ENCODE measurements at places on chromosomes 3 and 15.

- no peak for DNase-seq
Observed at GRCh38 chr15:62280625-62281024, 115.5 kb upstream of the C2CD4B start.

- DNase-seq: no peak
Observed at GRCh38 chr3:154142608-154143007, 21.4 kb downstream of the ARHGEF26 start.

DNA sequence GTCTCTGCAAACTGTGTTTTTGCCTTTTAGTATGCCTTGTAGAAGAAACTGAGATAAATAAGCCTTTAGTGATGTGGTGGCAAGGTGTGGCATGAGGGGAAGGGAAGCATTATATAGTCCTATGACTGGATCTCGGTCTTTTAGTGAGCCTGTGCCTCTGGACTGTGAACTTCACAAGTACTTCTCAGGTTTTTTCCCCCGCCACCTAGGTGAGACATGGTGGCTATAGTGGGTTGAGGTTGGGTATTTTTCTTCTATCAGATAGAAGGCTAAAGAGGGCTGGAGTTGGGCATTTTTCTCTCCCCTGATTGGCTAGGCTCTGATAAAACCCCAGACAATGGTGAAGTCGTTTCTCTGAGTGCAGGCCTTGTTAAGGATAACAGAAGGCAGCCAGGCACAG lies 38.7 kb upstream of the ZFAND6 start:
- no peak for DNase-seq

- no peak for DNase-seq
Observed at GRCh38 chr3:146892041-146892440, 286.9 kb upstream of the PLSCR5 start.

DNA sequence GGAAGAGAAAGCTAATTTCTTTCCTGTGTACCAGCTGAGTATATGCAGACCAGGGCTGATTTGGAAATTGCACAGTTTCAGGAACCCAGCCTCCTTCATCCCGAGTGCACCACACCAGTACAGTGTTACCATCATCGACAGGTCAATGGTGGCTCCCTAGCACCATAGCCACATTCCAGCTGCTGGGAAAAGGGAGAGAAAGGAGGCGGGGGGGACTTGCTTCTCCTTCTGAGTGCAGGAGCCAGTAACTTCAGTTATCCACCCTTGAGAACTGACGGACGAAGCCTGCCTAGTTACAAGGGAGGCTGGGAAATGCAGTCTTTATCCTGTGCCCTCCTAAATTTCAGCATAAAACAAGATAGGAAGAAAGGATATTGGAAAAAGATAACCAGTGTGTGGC lies 129.7 kb upstream of the PRICKLE2 start:
- DNase-seq: no peak

DNA sequence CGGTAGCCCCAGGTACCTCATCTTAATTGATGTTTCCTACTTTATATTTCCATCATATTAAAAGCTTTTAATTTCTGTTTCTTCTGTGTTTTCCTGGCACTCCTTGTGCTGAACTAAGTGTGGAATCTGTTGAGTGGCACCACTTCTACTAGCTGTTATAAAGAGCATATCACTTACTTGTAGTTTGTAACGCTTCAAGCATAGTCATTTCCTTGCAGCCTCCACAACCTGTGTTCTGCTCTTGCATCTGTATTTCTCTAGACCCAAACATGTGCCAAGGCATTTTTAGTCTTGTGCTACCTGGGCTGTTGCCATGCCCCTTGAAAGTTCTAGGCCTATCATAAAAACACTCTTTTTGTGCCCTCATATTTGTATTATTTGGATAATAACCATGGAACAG lies 16.0 kb downstream of the ZNF654 start:
- DNase-seq: no peak

GRCh38 chr3:153379516-153379915 lies 217.5 kb downstream of the RAP2B start:
- no peak for DNase-seq

DNA sequence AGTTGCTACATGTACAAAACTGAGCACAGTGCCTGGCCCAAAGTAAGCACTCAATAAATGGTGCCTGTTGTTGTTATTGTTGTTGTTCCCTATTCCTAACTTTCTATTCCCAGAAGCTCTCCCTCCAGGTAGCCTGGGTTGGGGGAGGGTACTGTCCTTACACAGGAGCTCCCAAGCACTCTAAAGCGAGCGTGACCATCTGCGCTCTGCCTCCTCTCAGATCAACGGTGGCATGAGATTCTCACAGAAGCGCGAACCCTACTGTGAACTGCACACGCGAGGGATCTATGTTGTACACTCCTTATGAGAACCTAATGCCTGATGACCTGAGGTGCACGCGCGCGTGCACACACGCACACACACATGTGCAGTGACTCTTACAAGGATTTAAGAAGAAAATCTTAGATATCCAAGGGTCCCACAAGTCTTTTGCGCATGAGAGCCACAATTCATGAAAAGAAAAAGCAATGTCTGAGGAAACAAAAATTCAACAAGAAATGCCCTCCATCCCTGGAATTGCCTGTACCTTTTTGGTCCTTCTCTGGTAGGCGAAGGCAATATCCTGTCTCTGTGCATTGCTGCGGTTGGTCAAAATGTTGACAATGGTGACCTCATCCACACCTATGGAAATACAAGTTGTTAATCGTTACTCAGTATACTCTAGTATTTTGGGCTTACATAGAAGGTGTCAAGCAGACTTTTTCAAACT lies 33.7 kb downstream of the ANXA2 start:
- no peak for DNase-seq

DNA sequence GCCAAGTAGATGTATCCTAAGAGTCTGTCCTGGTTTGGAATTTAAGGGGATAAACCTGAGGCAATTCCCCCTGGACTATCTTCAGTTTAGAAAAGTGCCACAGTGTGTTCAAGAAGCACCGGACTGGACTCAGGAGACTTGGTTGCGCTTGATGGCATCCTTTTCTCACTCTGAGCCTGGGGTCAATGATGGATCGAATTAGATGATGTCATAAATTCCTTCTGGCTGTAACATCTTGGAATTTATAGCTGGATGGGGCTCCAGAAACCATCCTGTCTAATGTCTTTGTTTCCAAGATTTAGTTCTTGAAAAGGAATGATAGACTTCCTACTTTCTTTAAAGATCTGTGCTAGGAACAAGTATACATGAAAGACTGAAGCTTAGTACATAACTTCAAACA lies 280.6 kb downstream of the LPP start:
- no peak for DNase-seq

DNA sequence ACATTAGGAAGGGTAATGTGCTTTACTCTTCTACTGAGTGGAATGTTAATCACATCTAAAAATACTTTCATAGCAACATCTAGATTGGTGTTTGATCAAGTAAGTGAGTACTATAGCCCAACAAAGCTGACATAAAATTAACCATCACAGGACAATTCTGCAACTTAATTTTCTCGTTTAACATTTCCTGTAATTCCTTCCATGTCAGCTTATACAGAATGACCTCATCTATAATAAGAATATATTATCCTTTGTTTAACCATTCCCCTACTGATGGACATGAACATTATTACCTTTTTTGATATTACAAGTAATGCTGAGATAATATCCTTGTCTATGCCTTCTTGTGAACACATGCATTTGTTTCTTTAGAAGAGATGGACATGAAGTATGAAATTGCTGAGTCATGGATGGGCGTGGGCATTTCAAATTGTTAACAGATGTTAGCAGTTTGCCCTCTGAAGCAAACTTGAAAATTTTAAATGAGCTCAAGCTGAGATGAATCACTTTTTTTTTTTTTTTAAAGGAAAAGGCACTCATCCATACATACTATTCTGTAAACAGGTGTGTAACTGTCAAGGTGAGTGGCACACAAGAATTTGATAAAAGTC lies 85.1 kb downstream of the OXNAD1 start:
- DNase-seq: no peak

GRCh38 chr15:31502541-31503229 lies 176.1 kb downstream of the KLF13 start:
- DNase-seq: no peak

DNA sequence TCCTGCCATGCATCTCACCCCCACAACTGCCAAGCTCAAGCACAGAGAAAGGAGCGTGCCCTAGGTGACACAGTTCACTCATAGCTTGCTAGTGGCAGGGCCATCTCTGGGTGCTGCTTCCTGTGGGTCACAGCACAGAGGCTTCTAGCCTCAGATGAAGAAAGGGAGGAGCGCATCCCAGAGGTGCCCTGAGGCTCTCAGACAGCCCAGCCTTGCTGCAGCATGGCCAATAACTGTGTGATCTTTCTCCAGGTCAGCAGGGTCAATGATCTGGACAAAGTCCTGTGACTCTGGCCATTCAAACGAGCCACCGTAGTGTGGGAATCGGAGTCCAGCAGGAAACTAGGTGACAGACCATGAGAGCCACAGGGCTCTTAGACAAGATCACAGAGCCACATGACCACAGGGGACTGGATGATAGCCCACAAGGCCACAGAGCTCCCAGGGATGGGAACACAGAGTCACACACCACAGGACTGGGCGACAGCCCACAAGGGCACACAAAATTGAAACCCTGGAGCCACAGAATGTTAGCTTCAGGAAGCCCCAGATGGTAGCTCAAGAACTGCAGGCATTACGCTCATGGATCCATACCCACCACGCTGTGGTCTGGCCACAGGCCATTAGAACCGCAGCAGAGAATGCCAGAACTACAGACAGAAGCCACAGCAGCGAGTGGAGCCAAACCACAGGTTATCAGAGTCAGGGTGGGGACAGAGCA lies 25.9 kb upstream of the GRIP2 start:
- DNase-seq: no peak

DNA sequence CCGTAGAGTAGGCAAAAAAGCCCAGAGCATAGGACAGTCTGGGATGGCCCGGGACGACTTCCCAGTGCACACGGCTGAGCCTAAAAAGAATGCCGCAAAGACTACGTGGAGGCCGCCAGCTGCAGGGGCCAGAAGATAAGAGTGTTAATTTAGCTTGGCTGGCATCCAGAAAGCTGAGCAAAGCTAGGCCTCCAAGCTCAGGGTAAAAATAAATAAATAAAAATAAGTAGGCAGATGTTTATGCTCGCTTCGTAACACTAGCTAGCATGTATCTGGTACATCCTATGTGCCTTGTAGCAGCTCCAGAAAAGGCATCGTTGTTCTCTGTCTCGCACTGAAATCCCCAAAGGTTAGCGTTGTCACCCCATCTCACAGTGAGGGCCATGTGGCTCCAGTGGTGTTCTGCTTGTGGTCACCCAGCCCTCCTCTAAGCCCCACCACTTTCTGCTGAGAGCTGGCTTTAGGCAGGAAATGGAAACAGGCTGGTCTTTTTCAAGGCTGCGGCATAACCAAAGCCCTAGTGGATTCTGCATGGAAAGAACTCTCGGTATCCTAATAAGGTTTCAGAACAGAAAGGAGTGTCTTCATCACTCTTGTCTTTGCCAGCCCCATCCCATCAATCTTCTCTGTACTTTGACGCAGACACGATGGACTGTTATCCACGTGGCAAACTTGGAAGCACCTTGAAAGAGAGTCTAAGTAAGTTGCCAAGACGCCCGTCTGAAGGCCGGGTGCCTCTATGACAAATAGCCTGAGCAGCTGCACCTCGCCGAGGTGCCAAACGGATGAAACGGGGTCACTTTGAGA lies 58.1 kb upstream of the MEF2A start:
- no peak for DNase-seq

DNA sequence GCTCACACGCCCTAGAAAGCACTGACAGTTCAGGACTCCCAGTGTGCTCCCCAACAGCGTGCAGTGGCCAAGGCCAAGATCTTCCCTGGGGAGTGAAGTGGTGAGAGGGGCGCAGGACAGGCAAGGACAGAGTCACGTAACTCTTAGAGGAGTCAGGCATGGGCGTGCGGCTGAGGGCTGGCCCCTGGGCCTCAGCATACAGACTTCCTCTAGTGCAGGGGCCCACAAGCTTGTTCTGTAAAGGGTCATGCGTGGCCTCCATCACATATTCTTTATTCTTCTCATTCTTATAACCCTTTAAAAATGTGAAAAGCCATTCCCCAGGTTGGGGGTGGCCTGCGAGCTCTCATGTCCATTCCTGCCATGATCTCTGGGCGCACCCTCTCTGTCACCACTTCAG lies 25.2 kb downstream of the TMEM43 start:
- DNase-seq: no peak

DNA sequence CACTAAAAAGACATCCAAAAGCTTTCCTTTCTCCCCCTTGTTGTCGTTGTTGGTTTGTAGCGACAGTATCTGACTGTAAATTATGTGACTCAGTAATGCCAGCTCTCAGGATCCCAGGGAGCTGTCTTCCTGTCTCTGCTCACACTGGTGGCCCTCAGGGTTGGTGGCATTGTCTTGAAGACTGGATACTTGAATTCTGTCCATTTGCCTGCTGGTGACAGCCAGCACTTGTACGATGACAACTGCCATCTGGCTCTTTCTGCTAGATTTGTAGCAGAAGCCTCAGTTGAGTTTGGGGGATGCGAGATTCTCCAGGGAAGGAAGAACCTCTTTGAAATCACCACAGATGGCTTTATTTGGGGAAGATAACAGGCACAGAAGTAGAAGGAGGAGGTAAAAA lies 120.8 kb downstream of the ARPP21 start:
- no peak for DNase-seq

GRCh38 chr3:123595396-123596180 lies 10.7 kb upstream of the HACD2 start:
- DNase-seq: no peak

DNA sequence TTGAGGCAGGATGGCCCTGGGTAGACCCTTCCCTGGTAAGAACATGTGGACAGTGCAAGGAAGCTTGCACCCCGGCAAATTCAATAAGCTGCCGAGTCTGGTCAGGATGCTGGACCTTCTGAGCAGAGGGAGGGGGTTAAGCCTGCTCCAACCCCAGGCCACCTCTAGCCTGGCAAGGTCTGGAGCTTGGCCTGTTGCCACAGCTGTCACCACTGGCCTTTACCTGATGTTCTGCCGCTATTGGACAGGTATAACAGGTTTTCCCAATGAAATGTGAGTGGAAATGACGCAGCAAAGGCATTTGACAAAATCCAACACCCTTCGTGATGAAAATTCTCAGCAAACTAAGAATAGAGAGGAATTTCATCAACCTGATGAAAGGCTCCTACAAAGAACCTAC lies 699 bp upstream of the MESP1 start:
- no peak for DNase-seq

GRCh38 chr15:52790941-52791751 lies 1.0 kb upstream of the ONECUT1 start:
- no peak for DNase-seq

Data from RKO (cell line).